CD4-positive, alpha-beta T cell (primary cell): ENCODE measurements at places on chromosomes 3 and 15. TPM values are rescaled to one million over a fixed set of nuclear protein-coding genes. Genes with fewer than 3 reads are reported as not detected.

DNA sequence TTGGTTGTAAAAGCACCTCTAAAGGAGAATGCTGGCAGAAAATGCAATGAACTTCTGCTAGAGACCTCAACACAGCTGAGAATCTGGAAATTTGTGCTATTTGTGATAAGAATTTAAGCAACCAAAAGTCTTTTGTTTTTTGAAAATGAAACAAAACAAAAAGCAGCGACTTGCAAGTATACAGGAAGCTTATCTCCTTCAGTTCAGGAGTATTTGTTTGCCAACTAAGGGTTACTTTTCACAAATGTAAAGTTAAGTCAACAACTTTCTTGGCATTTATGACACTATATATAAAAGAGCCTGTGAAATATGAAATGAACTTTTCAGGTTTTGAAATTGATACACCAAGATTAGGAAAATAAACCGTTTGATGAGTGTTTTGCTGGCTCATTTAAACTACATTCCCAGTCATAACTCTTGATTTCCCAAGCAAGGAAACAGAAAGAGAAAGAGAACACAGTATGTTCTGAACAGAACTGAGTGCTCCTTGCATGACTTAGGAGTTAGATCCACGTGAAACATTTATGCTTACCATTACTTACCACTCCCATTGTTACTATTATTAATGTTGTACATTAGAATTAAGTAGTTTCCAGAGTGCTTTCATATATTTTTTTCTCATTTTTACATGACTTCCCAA, 92.3 kb upstream of the COL8A1 start:
- DNase-seq = no peak

DNA sequence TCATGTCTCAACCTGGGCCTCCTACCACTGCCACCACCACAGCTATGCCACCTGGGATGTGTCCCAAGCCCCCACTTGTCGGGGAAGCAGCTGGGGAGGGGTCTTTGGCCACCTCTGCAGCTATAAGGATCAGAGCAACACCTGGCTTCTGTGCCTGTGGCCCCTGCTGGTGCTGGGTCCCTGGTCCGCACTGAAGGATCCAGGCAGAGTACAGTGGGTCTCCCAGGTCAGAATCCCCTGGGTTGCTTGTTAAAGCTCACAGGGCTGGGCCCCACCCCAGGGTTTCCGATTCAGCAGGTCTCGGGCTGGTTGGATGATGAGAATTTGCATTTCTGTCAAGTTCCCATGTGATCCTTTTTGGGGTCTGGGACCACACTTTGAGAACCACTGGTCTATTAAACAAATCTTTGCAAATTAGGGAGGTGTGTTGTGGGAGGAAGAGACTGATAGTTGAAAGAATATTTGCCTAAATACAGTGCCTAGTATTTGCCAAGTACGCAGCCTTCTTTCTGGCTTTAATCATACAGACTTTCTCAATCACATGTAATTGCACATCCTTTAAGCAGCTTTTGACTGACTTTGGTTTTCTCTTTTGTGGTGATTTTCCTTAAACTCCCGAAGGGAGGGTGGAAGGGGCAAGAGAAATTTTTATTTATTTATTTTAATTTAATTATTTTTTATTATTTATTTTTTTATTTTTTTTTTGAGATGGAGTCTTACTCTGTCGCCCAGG, 127.3 kb downstream of the IGF1R start:
- DNase-seq = no peak

DNA sequence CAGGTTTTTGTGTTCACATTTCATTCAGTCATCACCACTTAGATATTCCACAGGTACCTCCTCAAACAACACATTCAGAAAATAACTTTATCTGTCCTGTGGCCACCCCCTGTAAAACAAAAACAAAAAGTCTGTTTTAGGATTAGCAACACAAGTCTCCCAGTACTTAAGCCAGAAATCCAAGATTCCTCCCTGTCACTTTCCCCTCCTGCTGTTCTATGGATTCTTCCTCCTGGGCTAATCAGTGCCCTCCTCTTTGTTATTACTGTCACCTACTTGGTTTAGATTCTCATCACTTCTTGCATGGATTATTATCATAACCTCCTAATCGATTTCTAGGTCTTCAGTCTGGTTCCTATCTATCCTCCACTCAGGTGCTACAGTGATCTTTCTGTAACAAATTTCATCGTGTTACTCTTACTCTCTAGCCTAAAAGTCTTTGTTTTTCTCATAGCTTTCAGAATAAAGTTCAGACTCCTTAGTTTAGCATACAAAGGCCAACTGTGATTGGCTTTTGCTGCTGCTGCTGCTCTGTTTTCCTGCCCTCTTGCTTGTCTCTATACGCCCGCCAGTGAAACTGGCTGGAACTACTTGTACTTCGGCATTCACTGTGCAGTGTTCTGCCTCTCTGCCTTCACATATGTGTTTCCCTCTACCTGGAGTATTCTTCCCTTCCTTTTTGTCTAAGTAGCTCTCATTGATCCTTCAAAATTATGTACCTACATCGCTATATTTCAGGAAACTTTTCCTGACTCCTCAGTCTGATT, 32.2 kb downstream of the PPP2R3A start:
- no peak for DNase-seq

MUC4 gene
- total RNA-seq = not detected

SOX14 gene
- not detected for total RNA-seq

BFSP2 gene
- total RNA-seq = not detected

CD47 gene
- total RNA-seq = 166 TPM

- no peak for DNase-seq
Observed at GRCh38 chr3:61665121-61665520, 103.8 kb downstream of the PTPRG start.
